ENCODE measurements at places on chromosomes 2 and 18.

DNA sequence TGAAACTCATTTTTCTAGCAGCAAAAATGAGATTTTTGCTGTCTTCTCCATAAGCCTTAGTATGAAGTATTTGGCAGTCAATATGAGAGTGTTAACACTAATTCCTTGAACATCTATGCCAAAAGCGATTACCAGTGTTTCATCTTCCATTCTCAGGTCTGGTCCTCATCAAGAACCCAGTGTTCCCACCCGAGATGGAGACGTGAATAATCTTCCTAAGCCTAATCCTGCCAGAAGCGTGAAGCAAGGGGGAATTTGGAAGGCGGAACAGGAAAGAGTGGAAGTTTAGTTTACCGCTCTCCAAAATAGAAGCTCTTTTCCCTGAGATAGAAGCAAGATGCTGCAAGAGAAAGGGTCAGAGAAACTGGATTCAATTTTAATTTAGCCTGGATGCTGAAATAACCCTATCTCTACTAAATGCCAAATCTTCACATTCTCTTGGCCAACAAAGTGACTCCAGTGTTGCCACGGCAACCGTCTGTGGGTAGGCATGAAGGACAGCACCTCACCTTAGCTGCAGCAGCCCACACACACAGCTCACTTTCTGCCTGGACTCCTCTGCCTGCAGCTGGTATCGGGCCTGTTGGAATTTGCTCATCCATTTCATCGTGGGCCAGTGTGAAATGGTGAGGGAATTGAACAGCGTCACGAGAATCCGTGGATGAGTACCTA is 711.1 kb downstream of the CBLN2 start:
- no peak for DNase-seq

DNA sequence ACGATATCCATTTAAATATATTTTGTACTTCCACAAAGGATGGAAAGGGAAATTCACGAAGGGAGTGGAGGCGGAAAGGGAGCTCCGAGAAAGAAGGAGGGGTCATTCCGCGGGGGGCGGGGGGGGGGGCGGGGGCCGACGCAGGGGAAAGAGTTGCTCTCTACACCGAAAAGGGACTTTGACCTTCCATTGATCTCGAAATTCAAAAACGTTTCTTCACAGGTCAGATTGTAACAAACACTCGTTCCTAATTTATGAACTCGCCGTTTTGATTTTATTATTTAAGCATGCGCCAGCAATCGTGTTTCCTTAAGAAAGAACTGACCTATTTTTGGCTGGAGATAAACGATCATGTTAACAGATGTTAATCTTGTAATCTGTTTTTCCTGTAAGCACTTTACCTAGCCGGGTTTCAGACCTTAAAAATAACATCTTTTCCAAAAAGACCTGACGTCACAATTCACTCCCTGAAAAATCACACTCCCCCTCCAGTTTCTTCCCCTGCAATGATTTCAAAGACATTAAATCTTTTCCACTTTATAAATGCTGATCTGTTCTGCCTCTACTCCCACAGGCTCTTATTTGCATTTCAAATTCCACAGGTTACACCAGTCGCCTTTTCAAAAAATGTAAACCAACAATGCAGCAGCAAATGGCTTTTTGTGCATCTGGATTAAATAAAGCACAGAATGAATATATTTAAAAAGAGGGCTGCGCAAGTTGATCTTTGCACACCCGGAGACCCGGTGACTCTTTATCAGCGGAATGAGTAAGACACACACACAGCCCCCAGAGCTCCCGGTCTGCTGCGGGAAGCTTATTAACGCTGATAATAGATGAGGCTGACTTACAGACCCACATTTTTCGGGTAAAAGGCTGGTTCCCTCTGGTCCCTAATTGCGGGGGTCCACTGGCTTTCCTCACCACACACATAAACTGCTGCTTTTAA is 1.6 kb downstream of the ZNF516 start:
- peak; percentile 91 for DNase-seq

GRCh38 chr18:34514238-34514637 is 195.9 kb upstream of the DTNA start:
- no peak for DNase-seq

DNA sequence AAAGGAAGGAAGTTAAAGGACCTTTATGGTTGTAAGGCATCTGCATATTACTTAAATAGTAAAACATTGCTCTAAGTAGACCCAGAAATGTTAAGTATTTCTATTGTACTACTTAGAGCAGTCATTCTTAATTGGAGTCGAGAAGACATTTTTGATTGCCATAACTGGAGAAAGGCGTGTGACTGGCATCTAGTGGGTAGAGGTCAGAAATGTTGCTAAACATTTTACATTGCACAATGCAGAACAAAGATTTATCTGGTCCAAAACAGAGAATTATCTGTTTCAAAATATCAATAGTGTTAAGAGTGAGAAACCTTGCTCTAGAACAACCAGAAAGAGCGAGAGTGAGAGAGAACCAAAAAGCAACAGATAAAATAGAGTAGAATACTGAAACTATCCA is 23.3 kb upstream of the ROCK1 start:
- peak; percentile 45 for DNase-seq

DNA sequence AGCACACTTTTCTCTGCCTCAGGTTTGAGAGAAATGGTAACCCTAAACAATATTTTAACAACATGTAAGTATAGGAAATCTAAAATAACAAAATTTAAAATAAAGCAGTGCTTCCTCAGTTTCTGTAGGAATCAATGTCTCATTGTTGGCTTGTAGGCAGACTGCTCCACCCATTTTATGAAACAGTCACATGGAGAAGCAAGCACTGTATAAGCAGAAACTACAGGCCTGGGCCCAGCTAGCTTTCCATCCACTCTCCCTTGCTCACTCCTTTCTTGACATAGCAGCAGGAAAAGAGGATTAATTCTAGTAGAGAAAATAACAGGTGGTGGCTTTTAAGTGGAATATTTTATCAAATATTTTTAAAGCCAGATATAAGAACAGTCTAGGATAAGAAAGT is 97.2 kb downstream of the PLEKHM3 start:
- peak; percentile 9 for DNase-seq

- DNase-seq, result no peak
Observed at GRCh38 chr2:43513216-43513615, 82.6 kb downstream of the THADA start.

DNA sequence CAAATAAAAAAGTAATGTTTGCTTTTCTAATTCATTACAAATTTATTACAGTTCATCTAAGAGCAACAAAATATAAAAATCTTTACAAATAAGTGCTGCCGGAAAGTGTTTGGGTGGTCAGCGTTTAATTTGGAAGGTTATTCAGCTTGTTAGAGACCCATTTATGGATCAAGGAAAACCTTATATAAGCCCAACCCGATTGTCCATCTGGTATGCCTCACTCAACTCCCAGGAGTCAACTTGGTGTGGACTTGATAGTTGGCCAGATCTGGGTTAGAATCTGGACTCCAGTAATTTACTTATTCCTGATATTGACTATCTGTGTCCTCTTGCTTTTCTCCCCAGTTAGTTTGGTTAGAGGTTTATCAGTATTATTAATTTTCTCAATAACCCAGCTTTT is 106.2 kb downstream of the KCTD1 start:
- DNase-seq, result no peak

DNA sequence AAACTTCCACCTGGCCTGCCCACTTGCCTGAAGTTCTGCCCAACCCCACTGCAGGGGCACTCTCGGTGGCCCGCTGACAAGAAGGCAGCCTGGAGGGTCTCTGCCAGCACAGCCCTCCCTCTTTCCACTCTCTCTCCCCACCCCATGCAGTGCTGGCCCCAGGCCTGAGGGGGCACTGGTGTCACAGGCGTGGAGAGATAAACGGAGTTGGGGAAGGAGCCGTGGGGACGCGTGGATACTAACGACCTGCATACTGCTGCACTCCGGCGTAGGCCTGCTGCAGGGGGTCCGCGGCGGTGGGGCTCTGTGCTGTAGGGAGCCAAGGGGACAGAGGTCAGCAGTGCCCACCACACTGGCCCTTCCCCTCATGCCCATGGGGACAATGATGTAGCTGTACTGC is 299.3 kb downstream of the CELF4 start:
- DNase-seq, result peak; percentile 30

Measured in NCI-H69 (cell line).